ENCODE measurements at places on chromosomes 11 and 22.
A peak's percentile ranks its signal among the peaks of the same experiment; 100 is the strongest.

DNA sequence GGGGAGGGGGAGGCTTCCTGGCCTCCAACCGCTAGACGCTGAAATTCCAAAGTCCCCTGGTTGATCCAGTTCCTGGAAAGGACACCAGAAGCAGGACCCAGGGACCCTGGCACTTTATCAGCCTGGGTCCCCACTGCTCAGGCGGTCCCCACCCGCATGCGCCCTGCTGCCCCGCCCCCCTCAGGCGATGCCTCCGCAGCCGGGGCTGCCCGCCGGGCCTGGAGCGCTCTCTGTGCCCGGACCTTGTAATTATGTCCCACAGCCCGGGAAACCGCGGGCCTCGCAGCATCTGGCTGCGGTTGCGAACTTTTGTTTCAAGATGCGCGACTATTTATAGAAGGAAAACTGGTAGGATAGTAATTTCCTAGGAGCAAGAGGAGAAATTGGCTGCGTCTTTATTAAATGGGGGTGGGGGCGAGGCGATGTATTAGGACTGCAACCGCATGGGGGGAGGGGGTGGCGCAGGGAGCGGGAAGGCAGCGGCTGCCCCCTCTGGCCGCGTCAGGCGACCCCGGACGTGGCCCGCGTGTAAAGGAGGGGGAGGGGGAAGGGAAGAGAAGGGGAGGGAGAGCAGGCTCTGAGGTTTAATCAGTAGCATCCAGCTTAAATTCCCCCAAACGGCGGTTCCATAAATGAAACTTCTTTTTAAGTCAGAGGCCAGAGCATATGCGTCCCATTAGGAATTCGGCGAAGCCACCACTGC lies 6.1 kb downstream of the WNT7B start:
- no peak for DNase-seq

DNA sequence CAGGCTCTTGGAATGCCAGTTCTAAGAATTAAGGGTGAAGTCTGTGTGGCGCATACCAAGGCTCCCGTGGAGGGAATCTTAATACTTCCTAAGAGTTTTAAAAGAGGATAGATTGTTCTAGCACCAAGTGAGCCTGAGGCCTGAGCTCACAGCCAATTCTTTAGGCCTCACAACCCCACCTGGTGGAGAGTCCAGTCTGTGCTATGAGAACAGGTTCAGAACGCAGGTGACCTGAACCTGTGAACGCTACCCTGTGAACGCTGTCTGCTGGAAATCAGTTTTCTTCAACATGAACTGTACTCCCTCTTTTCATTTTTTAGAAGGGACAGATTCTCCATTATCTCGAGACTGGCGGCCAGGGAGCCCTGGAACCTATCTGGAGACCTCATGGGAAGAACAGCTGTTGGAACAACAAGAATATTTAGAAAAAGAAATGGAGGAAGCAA lies 43.2 kb upstream of the DLAT start:
- DNase-seq, result peak; percentile 45

GRCh38 chr11:116454020-116454645 lies 318.7 kb downstream of the BUD13 start:
- no peak for DNase-seq

DNA sequence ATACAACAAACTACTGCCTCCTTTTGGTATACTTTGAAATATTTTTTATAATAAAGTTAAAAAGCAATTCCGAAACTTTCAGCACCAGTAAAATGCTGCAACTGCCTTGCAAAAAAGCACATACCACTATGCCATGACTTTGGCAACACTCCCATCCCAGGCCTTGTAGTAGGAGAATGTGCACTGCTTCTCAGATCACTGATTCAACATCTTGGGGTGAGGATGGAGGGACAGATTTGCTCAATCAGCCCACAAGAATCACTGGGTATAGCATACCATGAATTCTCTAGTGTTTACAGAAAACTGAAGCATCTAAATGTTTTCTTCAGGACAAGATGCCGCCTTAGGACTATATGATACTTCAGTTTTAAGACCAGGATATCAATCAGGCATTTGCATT lies 14.9 kb downstream of the EIF4ENIF1 start:
- no peak for DNase-seq

DNA sequence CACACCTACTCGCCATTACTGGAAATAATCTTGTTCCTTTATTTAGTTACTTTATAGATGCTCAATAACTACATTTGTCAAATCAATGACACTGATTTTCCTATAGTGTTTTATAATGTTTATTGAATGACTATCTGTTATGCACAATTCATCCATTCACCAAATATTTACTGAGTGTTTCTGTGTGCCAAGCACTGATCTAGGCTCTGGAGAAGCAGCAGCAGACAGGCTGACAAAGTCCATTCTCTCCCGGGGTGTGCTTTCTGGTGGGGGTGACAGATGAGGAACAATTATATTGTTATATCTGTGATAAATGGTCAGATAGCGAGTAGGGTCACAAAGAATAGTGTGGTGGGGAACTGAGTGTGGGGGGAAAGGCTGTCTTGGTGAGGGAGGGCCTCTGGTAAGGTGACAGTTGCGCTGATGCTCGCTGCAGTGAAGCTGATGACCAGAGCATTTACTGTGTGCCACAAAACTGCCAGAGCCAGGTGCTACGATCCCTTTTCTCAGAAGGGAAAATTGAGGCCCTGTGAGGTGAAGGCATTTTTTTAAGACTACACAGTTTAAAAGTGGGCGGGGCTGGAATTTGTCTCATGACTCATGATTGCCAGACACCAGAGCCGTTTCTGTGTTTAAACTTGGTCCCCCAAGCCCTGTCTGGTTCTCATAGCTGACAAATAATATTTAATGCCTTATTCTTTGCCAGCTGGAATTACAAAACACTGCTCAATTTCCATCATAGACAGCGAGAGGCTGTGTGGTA lies 10.2 kb downstream of the PACS1 start:
- DNase-seq, result peak; percentile 72

DNA sequence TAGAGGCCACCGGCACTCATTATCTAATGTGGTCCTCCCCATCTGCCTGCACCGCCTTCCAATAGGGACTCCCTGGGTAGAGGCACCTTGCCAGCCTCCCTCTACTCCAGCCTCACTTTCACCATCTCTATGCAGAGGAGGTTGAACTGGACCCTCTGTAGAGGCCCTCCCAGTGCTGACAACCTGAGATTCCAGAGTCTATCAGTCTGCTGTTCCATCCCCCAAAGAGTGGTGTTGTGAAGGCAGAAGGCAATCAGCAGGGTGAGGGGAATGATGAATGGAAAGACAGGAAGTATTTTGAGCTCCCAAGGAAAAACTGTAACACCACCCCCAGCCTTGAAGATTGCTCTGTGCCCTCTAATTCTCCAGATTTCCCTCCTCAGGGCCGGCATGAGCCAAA lies 77.9 kb downstream of the THAP12 start:
- DNase-seq, result no peak

Data from activated T-cell treated with anti-CD3 and anti-CD28 coated beads, Interleukin-2, amount 50 U/mL, for 4 hours (primary cell).